ENCODE measurements at places on chromosomes 5 and 9.

- DNase-seq = no peak
Observed at GRCh38 chr5:127589309-127590030, 59.4 kb upstream of the CTXN3 start.

GRCh38 chr9:106981396-106982287 is 118.7 kb downstream of the ZNF462 start:
- DNase-seq = no peak

DNA sequence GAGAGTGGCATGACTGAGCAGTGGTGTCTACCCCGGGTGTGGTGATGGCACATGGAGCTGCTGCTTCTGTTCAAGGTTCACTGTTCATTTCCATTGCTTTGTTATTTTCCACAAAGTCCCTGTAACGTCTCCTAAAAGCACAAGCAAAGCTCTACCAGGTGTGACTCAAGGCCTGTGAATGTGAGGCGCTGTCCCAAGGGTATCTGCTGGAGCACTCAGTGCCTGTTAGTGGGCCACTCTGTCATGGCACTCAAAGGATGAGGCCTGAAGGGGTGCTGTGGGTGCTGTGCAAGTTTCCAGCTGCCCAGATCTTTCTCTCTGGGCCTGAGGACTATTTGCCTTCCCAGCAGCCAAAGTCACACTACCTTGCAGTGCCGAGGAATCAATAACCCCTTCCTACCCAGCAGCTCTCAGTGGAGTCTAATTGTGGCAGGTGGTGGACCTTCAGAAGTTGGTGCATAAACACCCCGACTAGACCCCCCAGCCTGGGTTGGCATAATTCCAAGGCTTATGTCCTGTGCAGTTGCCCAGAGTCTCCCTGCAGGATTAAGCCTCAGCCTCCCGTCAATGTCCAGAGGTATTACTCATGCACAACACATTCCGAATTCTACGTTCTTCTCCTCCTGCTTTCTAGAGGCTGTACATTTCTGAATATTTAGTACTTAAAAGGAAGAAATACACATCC is 17.4 kb upstream of the PTCH1 start:
- DNase-seq = no peak

GRCh38 chr9:79617395-79617794 is 45.6 kb downstream of the TLE4 start:
- DNase-seq = no peak

DNA sequence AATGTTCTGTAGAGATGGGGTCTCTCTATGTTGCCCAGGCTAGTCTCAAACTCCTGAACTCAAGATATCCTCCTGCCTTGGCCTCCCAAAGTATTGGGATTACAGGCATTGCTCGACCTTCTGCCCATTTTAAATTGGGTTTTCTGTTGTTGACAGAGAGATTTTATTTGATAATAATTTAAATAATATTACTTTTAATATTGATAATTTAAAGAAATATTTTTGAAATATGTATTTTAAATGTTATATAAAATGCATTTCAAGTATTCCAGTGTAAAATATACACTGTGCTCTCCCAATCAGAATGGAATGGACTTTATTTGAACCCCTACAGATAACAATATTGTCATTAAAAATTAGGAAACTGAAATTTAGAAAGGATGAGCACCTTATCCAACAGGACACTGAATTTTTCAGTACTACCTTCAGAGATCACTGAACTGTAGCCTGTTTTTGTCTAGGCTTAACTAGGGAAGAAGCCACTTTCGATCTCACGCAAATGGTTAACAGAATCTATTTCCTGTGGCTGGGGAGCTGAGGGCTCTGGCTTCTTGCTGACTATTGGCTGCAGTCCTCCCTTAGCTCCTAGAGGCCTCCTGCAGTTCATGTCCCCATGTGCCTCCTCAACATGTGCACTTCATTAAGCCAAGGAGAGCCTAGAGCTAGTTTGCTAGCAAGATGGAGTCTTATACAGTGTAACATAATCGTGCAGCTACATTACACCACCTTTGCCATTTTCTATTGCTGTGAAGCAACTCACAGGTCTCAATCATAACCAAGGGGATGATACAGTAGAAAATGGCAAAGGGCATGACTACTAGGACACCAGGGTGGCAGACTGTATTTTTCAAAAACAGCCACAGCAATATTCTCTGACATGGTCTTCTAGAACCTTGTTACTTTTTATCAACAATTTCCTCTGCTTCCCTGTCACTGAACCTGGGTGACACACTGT is 150.0 kb downstream of the CDC42SE2 start:
- no peak for DNase-seq

GRCh38 chr5:80348171-80348570 is 28.4 kb downstream of the SPZ1 start:
- DNase-seq = no peak

DNA sequence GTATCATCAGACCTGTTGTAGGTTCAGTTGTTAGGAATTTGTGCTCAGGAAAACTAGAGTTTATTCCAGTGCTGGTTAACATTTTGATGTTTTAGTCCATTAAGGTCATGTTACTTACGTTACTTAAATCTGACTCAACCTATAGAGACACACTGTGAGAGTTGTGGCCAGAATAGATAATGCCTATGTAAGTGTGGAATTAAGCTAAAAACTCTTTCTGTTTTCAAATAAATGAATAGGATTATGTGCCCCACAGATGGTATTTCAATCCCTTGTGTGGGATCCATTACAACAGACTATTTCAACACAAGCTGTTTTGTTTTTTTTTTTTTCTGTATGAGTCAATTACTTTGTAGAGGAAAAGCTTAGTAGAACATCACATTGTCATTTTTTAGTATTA is 68.1 kb downstream of the MEGF10 start:
- no peak for DNase-seq

DNA sequence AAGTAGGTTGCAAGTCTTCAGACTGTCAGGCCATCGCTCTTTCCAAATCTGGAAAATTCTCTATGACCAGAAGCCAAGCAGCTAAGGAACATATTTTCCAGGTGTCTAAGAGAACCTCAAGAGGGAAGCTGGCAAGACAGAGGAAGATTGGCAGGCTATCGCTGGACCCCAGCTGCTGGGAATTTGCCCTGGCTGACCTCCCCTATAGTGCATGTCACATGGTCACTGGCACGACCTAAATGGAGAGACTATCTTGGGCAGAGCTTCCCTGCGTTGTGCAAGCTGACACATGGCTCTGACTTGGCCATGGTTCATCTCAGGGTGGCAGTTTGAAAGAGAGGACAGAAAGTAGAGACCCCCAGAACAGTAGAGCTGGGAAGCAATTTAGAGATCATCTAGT is 104.9 kb upstream of the ZNF618 start:
- peak; percentile 15 for DNase-seq

- DNase-seq = no peak
Observed at GRCh38 chr5:87027570-87027969, 240.1 kb upstream of the RASA1 start.

DNA sequence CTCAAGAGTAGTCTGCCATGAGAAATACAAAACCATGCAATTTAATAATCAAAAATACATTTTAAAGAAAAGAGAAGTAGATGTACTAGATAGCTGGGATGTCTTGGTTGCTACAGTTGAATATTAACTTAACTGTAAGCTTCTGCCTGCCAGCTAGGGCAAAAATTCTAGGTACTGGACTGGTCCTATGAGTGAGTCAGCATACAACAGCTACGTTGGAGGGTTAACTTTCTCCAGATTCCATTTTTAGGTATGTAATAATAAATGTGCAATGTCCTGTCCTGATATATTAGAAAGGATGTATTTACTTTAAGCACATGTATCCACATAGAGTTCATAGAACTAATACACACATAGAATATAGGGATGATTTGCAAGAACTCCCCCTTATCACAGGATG is 230.1 kb downstream of the CAAP1 start:
- DNase-seq = no peak

- no peak for DNase-seq
Observed at GRCh38 chr5:35046774-35047173, 975 bp downstream of the AGXT2 start.

GRCh38 chr5:84327591-84327990 is 57.1 kb downstream of the EDIL3 start:
- no peak for DNase-seq

GRCh38 chr5:169856571-169856970 is 123.7 kb downstream of the INSYN2B start:
- DNase-seq = no peak

DNA sequence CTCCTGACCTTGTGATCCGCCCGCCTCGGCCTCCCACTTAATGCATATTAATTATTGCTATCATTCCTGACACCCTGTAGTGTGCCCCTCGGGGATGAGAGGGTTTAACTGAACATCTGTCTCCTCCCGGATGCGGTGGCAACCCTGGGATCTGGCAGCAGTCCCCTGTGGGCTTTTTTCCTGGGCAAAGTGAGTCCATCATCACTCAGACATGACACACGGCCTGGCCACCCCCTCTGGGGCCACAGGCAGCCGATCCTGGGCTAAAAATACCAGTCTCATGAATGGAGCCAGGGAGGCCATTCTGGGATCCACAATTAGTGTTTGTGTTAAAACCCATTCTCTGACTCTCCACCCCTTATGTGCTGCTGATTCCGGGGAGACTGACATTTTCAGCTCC is 161.2 kb downstream of the RGS3 start:
- DNase-seq = peak; percentile 60

DNA sequence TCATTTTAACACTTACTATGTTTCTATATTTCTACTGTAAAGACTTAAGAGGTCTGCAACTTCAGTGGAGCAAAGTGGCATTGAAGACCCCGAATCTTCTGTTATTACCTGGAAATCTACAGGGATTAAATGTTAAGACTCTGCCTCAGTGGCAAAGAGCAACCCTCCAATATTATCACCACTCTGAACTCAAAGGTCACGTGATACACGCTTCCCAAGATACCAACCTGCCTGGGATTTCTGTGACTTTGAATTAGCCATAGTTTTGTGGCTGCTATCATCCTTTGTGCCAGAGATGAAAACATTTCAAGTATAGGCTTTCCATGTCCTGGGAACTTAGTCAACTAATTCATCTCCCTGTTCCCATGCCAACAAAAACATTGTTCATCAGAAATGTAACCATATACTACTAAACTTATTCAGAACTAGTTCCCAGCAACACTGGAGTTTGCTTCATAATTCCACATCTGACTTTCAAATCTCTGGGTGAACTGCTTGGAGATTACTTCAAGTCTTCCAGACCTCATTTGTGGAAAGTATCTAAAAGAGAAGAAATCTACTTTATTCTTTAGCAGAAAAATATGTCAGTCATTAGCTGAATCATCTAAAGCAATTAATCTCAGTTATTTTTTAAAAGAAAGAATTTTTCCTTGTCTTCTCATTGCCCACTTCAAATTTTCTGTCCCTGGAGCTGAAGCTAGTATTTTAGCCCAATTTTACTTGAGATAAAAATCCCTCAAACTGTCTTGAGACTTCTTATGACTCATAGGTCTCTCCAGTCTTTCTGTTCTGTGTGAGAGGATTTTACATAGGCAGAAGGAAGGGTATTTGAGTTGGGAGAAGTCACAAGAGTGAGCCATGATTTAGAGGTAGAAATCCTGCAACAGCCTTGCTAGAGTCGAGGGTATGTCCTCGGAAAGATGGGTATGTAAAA is 83.0 kb downstream of the ZNF462 start:
- no peak for DNase-seq

DNA sequence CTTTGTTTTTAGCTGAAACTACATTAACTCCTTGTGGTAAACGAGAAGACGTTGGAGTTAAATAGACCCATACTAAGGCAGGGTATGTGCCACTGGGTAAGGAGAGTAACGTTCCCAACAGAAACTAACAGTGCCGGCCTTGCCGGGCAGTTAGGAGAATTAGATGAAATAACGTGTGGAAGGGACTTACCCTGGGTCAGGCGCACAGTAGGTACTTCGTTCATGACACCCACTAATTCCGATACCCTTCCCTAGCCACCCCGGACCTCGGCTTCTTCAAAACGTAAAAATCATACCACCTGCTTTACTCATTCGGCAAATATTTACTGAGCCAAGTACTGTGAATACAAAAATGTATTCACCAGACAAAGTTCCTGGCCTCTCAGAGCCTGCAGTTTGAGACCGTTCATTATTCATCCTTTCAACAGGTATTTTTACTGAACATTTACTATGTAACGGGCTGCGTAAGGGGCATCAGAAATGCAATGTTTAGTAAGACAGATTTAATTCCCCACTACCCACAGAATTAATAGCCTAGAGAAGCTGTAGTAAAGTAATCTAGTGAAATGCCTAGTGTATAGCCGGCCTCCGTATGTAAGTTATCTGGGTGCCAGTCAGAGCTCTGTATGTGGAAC is 3.2 kb upstream of the SMIM23 start:
- no peak for DNase-seq

DNA sequence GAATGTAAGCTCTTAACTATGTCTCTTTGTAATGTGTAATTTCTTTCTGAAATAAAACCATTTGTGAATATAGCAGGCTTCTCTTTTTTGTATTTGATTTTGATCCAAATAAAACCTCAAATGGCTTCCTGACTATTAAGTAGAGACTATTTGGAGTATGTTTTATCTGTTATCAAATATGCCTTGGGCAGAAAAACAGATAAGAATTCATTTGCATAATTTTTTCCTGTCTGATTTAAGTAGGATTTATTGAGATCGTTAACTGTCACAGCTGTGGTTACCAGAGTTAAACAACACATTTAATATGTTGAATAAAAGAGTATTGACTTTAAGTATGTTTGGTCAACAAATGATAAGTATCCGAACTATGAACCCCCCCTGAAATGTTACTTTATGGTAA is 104.9 kb downstream of the MELK start:
- no peak for DNase-seq

GRCh38 chr9:97673922-97674321 is 23.2 kb downstream of the XPA start:
- DNase-seq = no peak

- no peak for DNase-seq
Observed at GRCh38 chr5:116242343-116242742, 157.5 kb downstream of the COMMD10 start.
